ENCODE measurements at places on chromosomes 16 and 17.

DNA sequence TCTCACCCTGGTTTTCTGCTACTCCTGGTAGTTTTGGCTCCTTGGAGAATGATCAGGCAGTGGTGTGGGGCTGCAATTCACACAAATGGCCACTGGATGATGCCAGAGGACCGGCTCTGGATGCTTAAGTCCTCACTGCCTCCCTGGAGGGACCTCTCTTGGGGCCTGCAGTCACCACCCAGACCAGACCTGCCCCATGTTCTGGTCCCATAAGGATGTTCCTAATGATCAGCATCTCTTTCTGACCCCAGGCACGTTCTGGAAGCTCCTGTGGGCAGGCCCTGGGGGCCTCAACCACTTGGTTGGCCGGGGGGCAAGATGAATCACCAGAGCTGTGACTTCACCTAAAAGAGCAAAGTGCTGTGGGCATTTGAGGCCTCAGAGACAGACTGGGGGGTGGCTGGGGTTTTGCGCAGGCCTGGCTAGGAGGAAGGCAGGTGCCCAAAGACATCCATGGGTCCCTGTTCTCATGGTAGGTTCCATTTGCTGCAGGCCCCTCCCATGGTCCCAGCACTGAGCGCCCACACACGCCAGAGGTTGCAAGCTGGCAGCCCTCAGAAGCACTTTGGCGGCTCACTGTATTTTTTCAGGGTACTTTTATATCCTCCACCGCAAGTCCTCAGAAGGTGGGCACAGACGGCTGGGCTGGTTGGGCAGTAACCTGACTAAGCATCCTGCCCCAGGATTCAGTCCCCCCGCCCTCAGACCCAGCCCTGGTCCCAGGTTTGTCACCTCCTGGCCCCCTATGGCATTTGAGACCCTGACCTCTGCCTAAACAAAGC is 53.2 kb downstream of the NT5M start:
- DNase-seq = peak; percentile 93

GRCh38 chr16:68529608-68529930 is 9.5 kb upstream of the ZFP90 start:
- DNase-seq = no peak

GRCh38 chr16:51542981-51543815 is 392.1 kb upstream of the SALL1 start:
- DNase-seq = no peak

GRCh38 chr16:30965436-30965835 is 7.9 kb downstream of the SETD1A start:
- DNase-seq = no peak

DNA sequence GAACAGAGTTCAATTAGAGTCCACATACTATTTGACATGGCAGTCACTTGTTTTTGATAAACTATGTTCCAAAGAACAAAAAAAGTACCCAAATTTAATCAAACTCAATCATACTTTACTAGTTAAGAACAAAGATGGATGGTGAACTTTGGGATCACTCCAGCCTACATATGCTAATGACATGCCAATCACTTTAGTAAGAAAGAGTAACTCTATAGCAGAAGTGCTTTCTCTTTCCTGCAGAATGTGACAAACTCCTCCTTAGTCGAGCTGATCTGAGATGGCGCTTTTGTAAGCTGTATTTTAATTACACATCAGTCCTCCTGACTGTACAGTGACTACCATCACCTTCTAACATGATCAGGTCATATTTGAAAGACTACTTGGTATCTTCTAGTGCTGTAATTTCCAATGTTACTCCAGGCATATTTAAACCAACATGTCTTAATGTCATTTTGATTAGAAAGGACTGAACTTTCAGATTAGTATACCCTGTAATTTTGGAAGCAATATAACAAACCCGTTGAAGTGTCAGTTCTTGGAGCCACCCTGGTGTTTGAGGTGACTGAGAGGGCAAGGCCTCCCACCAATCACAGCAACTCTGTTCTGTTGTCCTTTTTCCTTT is 4.1 kb downstream of the NETO2 start:
- DNase-seq = no peak

GRCh38 chr16:12084436-12084835 is 107.9 kb downstream of the SNX29 start:
- DNase-seq = no peak

DNA sequence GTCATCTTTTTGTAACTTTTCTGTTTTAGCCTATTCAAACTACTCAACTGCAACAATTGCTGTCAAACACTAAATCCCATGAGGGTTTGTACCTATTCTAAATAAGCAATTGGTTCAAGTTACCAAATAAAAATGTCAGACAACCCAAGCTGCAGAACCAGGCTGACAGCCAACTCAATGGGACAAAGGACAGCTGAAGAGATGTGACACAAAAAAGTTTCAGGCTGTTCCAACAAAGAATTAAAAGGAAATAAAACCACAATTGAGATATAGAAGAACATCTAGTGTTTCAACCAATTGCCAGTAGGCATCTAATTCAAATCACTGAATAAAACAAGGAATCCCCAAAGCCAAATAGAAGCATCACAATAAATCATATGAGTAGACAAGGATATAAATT is 49.3 kb downstream of the GRB7 start:
- DNase-seq = no peak

- no peak for DNase-seq
Observed at GRCh38 chr17:82320140-82320840, 2.9 kb upstream of the CD7 start.

DNA sequence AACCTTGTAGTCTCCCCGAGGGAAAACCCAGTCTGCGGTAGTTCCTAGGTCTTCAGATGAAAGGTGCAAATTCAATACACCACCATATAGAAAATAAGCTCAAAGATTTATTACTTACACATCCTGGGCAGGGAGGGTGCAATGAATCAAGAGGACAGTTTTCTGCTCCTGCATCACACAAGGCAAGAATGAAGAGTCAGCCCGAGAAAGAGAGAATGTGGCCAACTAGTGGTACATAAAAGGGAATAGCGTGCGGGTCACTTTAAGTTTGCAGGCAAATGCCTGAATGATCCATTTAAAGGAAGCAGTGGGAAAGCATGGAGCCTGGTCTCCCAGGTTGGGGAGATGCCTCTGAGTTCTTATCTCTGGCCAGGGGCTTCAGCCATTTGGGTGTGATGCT is 403.4 kb downstream of the GRIN2A start:
- no peak for DNase-seq

- DNase-seq = peak; percentile 8
Observed at GRCh38 chr16:30112197-30113030, 923 bp downstream of the GDPD3 start.

GRCh38 chr16:89033796-89034572 is 57.0 kb upstream of the CBFA2T3 start:
- DNase-seq = no peak

DNA sequence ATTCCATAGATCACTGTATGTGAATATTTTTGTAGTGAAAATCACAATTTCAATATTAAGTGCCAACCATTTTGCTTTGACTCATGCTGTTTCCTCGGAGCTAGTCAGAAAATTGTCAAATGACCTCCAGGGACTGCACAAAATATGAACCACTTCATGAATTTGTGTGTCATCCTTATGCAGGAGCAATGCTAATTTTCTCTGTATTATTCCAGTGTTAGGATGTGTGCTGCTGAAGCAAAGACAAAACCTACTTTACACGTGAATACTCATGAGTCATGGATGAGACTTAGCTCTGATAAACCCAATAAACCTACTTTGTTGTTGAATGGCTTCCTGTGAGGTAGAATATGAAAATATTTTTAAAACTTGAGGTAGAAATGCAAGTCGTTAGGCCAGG is 65.2 kb downstream of the SHCBP1 start:
- DNase-seq = no peak

DNA sequence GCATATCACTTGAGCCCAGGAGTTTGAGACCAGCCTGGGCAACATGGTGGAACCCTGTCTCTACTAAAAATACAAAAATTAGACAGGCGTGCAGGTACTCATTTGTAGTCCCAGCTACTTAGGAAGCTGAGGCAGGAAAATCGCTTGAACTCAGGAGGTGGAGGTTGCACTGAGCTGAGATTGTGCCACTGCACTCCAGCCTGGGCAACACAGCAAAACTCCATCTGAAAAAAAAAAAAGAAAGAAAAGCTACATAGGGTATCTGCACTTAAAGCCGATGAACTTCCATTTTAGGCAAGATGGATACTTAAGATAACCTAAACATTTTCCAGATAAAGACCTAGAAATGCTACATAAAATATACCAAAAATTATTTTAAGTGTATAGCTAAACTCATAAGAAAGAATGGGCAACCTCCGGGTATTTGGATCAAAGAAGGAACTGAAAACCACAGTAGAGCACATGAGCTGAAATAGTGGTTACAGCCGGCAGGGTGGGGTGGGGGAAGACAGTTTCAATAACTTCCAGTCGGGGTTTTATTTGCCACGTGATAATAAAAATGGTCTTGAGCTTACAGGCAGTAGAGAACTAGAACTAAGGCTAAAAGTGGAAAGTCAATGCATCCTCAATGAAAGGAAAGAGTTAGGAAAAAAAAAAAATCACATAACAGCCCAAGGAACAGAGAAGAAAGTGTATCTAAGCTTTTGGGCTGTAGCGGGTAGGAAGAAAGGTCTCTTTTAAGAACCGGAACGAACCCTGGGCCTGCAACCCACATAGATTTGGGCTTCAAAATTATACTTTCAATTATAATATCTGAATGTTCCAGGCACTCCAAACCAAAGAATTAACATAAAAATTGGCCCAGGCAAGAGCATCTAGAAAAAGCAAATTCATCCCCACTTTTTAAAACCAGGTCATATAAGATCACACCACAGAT is 53.1 kb downstream of the CFDP1 start:
- no peak for DNase-seq

DNA sequence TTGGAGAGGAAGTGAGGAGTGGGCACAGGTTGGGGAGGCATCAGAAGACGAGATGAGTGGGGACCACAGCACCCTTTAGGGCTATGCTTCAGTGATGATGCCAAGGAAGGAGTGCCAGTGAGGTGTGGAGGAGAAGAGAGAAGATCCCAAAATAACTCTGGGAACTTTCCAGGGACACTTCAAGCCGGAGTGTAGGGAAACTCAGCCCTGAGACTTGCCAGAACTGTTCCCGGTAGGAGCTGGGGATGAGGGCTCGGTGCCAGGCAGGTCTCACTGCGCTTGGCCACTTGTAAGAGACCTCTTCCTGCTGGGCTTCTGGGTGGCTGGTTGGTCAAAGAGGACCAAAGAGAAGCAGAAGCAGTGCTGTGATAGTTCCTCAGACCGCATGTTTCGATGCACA is 63.6 kb downstream of the SHISA6 start:
- no peak for DNase-seq

DNA sequence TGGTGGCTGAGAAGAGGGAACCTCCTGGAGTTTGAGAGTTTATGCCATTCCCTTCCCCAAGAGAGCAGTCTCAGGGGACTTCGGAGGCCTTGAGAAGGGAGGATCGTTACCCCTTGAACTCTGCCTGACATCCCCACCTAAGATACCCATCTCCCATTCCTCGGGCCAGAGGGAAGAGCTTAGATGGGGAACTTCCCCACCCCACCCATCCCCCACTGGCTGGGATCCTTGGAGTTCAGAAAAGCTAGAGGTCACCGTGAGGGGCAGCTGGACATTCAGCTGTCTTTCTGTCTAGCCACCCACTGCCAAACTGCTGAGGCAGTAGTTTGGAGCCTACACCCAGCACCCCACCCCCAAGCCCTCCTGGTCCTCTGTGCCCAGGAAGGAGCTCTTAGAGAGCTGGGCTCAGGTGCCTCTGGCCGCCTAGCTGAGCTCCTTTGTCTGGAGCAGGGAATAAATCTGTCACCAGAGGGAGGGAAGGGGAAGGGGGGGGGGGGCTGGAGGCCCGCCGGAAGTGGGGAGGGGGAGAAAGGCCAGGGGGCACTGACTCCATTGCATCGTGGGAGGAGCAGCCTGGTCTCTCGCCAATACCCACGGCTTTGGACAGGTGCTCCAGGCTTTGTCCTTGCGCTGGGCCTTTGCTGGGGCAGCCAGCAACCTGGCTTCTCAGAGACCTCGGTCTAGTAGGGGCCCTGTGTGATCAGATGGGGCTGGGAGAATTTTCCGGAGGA is 1.0 kb downstream of the HSD11B2 start:
- DNase-seq = no peak

DNA sequence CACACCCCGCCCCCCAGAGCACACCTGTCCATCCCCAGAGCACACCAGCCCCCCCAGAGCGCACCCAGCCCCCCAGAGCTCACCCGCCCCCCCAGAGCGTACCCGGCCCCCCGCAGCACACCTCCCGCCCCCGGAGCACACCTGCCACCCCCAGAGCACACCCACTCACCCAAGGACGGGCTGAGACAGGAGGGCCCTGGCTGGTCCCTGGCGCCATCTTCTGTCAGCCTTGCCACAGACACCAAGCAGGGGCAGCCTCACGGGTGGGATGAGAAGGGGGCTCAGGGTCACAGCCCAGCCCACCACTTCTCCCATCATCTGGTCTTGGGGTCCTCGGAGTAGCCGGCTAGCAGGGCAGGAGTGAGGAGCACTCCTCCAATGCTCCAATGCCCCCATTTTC is 31.8 kb downstream of the PIEZO1 start:
- DNase-seq = no peak

- no peak for DNase-seq
Observed at GRCh38 chr16:46747777-46748651, at the start of gene MYLK3. TSS of gene MYLK3 (minus strand) at chr16:46748344. CDS start at chr16:46748193, 151 bp downstream.

GRCh38 chr16:54446639-54447038 is 160.1 kb upstream of the IRX3 start:
- no peak for DNase-seq

DNA sequence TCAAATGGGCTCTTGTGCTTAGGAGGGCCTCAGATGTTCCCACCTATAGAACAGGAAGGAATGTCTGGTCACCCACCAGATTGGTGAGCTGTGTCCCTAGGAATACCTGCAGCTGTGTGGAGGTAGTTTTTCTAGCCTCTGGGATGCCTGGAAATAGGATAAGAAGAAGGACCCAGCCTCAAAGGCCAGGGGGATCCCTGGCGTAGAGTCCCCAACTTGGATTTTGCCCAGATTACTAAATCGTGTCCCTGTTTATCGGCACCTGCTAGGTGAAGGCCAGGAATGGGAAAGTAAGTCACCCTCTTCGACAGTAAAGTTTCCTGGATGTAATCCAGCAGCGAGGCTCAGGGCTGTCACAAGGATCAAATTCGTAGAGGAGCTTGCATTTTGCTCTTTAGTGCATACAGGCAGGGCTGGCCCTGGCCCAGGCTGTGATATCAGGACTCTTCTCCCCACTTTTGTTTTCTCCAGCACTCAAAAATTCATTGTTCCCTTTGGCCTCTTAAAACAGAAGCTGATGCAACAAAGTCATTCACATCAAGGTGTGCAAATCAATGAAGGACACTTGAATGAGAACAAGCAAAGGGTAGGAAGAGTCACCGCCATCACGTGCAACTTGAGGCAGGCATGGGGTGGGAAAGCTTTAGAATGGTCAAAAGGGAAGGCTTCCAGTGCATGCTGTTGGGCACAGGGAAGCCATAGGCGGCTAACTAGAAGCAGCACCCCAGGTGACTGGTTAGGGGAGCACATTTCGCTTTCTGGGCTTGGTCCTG is 7.5 kb downstream of the SLC13A2 start:
- DNase-seq = no peak

- no peak for DNase-seq
Observed at GRCh38 chr17:79993390-79994227, 42.1 kb downstream of the TBC1D16 start.

Data from NCI-H1694 (cell line).